ENCODE measurements at places on chromosomes 7 and 10.
A peak's percentile ranks its signal among the peaks of the same experiment; 100 is the strongest.

DNA sequence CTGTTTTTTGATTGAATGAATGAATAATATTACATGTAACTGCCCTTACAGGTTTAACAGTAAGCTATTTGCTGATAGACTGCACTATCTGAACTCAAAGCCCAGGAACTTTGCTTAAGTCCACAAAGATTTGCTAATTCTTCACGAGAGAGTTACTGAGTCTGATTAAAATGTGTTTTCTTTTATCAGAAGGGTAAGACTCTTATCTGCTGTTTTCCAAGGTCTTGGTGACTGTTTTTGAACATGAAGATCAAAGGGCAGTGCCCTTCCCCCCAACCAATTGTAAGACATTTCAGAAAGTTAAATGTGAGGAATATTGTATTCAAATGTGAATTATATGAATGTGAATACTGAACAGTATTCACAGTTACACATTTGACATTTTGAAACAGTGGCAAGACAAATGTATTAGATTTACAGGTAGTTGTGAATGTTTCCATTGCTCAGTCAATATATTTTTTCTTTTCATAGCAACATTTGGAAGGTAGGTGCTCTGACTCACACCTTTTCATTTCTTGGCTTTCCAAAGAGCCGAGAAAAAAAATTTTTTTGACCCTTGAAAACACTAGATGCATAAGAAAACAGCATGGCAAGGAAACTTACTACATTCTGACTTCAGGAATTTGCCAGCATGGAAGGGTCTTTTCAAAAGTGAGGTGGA is 62.7 kb downstream of the DKK1 start:
- DNase-seq: no peak

DNA sequence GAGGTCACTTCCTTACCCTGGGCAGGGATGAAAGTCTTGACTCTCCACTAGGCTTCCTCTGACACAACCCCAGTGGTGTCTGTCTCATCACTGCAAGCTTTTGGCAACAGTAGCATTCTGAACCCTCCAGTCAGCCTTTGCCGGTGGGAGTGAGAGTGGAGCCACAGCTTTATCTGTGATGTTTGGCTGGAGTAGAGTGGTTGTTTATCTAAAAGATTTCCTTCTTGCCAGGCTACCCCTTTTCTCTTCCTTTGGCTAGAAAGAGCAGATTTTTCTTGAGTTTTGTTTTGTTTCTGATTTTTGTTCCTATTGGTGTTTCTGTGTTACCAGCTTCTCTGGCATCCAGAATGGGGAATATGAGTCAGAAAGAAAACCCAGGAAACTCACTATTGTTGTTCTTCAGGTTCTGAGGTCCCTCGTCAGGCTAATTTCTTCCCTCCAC is 98.9 kb upstream of the KIF5B start:
- DNase-seq: no peak

DNA sequence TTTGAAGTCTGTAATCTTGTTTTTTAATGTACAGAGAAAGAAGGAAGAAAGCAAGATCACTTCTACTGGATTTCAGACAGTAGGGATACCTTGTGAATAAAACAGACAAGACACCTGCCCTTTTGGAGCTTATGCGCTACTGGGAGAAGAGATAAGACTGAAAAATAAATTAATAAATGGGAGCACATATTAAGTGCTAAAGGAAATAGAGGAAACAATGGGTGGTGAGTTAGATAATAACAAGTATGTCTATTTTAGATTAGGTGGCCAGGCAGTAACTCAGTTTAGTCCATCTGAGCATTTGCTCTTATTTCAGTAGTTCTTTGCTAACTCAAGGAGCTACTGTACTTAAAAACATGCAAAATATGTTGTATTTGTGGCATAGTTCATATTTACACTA is 15.9 kb downstream of the MIOS start:
- no peak for DNase-seq

- DNase-seq: no peak
Measured at GRCh38 chr7:49089717-49090116, 165.4 kb downstream of the CDC14C start.

DNA sequence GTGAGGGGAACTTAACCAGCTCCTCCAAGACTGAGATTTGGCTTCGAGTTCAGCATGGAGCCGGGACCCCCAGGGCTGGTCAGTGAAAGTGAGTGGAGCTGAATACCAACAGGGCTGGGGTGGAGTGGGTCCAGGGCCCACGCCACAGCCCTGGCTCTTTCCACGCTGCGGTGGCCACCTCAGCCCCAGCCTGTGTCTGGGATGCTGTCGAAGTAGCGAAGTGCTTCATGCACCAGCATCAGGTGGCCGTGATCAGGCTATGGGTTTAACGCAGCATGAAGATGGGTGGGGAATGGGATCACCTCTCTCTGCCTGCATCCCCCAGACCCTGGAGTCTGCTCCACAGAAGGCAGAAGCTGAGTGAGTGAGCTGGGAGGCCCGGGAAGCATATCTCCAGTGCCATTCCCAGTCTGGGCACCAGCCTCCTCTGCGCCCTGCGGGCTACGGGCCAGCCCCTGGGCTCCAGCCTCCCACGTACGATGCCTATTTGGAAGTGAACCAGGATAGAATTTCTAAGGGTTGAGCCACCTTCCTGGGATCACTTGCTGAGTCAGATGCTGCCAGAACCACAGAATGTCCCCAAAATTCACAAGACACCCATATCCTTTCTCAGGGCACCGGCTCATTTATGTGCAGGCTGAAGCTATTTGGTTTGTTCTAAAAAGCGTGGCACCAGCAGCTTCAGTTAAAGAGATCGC is 131.1 kb upstream of the CHST15 start:
- peak; percentile 36 for DNase-seq

DNA sequence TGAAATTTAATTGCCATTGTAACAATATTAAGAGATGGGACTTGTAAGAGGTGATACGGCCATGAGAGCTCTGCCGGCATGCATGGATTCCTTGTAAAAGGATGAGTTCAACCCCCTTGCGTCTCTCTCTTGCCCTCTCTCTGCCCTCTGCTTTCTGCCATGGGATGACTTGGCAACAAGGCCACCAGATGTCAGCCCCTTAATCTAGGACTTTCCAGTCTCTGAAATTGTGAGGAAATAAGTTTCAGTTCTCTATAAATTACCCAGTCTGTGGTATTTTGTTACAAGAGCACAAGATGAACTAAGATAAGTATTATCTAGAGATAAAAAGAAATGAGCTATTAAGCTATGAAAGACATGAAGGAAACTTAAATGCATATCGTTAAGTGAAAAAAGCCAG is 145.7 kb upstream of the AHR start:
- no peak for DNase-seq

GRCh38 chr7:100854146-100854895 is 1.8 kb downstream of the SLC12A9 start:
- DNase-seq: no peak

- DNase-seq: no peak
Measured at GRCh38 chr7:132759482-132760243, 183.4 kb upstream of the PLXNA4 start.
